HEK293T (cell line): ENCODE measurements at places on chromosomes 4 and X.

- no peak for DNase-seq
These were observed 9.0 kb upstream of the PRSS48 start for GRCh38 chr4:151267822-151268535.

DNA sequence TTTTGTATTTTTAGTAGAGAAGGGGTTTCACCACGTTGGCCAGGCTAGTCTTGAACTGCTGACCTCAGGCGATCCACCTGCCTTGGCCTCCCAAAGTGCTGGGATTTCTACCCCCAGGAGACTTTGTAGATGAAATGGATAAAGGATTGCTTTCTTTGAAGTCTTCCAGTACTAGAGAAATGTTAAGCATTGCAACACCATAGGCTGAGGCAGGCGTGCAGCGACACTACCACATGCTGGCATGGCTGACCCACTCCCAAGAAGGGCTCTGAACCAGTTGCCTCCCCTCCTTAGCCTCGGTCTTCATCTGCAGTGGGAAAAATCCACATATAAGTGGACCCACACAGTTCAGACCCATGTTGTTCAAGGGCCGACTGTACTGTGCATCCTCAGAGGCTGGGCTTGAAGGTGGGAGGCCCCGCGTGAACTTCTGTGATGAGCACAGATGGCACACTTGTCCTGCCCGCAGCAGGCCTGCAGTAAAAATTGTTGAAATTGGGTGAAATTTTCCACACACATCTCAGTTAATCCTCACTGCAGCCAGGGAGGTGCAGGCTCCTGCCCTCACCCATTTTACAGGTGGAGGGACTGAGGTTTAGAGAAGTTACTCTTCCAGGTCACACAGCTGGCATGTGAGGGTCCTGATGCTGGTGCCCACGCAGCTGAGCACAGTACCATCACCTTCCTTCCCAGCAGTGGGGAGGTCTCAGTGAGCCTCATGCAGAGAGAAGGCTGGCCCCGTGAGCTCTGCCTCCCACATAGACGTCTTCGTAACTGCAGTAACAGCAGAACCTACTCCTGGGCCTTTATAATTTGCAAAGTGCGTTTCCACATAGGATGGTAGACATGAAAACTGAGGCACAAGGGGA lies 35.5 kb downstream of the HTRA3 start:
- DNase-seq = no peak

DNA sequence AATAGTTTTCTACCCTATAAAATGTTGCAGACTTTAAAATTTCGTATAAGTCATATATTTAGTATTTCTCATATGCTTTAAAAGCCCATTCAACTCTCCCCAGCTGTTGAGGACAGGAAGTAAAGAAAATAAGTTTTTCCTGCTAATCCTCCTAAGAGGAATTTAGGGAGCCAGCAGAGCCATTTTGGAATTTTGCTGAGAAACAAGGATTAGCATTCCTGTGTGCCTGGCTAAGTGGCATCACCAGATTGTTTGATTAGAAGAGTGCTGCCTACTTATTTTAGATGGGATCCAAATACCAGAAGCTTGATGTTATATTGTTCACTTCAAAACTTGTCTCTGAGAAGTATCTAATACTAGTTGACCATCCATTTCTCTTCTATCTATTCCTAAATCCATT lies 131.2 kb upstream of the HHIP start:
- no peak for DNase-seq

GRCh38 chrX:45186643-45187026 lies 14.0 kb downstream of the DIPK2B start:
- DNase-seq = no peak

GRCh38 chrX:45200741-45201234 lies at the start of gene DIPK2B:
TSS of gene DIPK2B (minus strand) at chrX:45200876. CDS start at chrX:45200826, 50 bp downstream.
- DNase-seq = no peak

- no peak for DNase-seq
These were observed at the start of gene PLAC1 for GRCh38 chrX:134658002-134658759. TSS of gene PLAC1 (minus strand) at chrX:134658471. CDS start at chrX:134566682, 91,789 bp downstream.

- DNase-seq = no peak
These were observed 42.7 kb downstream of the TMEM150C start for GRCh38 chr4:82519072-82519471.

- no peak for DNase-seq
These were observed 41.6 kb upstream of the UGT2B7 start for GRCh38 chr4:69054578-69055200.

- DNase-seq = no peak
These were observed 7.2 kb downstream of the SSR4 start for GRCh38 chrX:153801669-153802068.

DNA sequence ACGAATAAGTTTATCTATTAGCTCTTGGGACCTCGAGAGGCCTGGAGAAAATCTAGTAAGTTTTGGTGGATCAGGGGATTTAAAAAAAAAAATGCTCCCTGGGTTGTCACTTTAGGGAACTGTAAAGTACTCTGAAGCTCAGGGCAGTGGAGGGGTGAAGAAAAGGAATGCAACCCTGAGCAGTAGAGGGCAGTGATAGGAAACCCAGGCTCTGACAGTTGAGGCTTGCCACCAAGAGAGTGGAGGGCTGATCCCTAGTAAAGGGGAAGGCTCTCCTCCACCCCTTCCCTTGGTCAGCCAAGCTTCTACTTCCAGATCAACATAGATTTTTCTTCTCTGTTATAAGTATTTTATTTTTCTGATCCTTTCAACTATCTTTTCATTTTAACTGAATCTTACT lies 73.1 kb downstream of the FBXO8 start:
- DNase-seq = no peak

GRCh38 chrX:40107291-40108161 lies 9.8 kb upstream of the BCOR start:
- DNase-seq = peak; percentile 57

DNA sequence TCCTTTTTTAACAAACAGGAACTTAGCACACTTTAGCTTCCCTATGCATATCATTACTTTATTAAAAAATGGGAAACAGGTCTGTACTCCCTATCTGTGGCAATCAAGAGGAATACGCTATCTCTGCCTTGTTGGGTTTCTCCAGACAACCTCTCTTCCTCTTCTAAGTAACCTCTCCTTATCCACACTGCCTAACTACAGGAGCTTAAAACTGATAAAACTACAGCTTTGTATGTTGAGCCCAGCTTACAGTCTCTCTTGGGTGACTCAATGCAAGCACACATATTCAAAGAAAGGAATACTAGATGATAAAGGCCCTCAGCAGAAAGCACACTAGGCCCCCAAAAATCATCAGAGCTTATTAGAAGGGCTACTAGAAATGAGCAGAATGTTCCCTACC lies 8.9 kb downstream of the NUP62CL start:
- no peak for DNase-seq

DNA sequence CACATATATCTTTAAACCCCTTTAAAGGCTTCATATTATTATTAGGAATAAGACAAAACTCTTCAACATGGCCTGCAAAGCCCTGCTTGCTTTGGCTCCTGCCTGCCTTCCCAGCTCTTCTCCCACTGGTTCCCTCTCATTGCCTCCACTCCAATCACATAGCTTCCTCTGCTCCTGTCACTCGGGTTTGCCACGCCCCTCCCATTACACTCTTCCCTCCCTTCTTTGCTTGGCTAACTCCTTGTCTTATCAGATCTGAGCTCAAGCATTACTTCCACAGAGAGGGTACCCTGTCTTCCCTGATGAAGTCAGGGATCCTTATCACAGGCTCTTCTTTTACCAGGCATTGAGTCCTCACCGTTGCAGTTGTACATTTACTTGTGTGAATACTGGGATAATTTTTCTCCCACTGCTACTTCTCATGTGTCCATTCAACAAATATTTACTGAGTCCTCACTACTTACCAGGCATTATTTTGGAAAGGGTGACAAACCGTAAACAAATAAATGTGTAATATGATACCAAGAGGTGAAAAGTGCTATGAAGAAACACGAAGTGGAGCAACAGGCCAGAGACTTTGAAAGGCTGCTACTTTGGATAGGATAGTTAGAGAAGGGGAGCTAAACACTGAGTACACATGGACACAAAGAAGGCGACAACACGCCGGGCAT lies 3.2 kb upstream of the VGLL1 start:
- DNase-seq = peak; percentile 42

- DNase-seq = no peak
These were observed 13.0 kb downstream of the SMARCA1 start for GRCh38 chrX:129510331-129510730.

DNA sequence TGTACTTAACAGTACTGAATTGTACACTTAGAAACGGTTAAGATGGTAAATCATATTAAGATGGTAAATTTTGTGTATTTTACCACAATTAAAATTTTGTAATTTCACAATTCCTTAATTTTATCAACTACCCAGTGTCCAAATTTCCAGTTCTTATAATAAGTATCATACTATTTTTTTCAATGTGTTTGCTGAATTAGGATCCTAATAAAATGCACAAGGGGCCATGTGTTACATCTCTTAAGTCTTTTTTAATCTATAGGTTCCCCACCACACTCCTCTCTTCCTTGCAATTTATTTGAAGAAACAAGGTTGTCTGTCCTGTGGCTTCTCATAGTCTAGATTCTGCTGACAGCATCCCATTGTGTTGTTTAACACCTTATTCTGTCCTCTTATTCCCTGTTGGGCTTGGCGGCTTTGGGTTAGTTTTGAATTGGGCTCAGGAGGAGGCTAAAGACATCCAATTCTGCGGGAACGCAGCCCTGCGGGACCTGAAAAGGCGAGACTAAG lies 533 bp upstream of the SYAP1 start:
- no peak for DNase-seq

DNA sequence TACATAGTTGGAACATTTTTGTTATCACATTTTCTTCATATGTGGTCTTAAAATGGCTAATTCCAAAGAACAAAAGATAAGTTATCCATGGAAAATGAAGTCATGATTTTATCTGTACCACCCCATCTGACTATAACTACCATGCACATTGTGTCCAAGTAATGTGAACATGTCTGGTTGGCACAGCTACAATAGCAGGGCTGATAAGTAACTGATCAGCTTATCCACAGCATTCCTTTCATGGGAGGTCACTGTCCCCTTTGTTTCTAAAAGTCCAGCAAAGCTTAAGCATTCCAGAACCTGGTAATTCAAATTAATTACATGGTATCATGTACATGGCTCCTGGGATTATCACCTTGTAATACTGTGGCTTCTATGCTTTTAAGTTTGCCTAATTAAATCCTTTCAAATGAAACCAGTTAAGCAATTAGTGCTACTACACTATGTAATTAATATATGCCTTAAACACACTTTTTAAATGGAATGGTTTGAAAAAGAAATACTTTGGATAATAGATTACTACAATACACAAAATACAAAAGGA lies 21.1 kb upstream of the SORBS2 start:
- no peak for DNase-seq

GRCh38 chr4:138451276-138451663 lies 209.1 kb upstream of the SLC7A11 start:
- DNase-seq = no peak

DNA sequence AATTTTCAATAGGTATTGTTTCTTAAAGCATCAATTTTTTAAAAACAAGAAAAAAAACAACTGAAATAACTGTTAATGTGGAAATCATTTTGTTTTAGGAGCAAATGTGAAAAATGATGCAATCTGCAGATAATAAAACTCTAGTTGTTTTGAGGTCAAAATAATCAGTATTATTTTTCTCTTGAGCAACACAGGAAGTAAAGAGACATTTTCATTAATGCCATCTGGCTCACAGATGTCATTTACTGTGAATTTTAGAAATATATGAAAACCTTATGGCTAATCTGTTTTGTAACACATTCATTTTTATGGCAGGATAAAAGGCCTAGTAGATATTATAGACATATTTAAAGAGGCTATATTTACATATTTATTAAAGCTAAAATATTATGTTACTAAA lies 141.6 kb downstream of the PCDH18 start:
- DNase-seq = no peak

- no peak for DNase-seq
These were observed 4.8 kb downstream of the BTC start for GRCh38 chr4:74789518-74789917.

DNA sequence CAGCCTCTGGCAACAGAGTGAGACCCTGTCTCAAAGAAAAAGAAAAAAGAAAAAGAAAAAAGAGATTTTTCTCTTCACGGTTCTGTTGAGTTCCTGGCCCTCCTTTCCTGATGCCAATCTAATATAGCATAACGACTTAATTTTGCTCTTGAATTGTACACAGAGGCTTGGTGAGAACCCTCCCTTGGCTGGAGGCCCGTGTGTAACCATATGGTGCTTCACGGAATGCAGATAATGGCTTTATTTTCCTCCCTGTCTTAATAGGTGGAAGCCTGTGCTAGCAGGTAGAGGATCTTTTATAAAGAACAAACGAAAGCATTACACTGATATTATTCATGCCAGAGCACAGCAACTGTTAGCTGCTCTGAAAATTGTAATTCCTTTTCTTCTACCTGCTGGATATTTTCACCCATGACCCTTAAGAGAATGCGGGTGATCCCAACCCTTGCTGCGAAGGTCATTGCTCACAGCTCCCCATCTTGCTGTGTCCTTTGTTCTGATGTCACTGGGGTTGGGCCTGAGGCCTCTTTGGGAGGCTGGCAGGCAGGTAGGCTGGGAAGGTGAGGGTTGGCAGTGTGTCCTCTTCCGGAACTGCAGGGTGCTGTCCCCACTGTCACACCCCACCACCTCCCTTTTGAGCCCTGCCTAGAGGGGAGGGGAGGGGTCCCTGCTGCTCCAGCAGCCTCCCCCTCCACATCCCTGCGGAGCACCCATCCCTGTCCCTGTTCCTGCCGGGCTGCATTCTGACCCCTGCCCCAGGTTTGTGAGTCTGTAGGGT lies 83.8 kb upstream of the STOX2 start:
- DNase-seq = no peak

DNA sequence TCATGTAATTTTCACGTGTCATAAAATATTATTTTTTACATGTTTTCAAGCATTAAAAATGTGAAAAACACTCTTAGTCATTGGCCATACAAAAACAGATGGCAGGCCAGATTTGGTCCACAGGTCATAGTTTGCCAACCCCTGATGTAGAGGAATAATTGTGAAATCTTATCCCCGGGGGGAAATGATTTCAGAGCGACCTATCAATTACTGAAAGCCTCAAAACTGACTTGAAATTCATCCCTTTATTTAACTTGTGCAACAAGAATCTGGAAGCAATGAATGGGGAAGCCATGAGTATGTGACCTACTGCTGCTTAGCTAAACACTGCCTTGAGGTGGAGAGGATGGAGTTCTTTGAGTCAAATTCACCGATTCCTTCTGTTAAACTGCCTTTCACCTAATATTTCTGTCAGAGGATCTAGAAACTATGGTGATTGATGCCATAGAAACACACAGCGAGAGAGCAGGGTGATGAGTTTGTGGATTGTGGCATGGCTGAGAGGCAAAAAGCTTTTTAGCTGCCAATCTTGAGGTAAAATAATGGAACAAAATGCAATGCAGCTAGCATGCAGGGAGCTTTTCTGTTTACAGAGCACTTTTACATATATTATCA lies 30.3 kb upstream of the BRS3 start:
- no peak for DNase-seq
